Osteocyte (in vitro differentiated cells): ENCODE measurements at places on chromosomes 1 and 21. TPM values are rescaled to one million over a fixed set of nuclear protein-coding genes. Genes with fewer than 3 reads are reported as not detected.

Gene FAM72B
- total RNA-seq, result 1.7 and 2.5 TPM in 2 replicates

Gene DMBX1
- not detected in 2 replicates for total RNA-seq

Gene EVI5
- 52.6 and 59.6 TPM in 2 replicates for total RNA-seq

Gene S100A9
- total RNA-seq, result not detected in 2 replicates

Gene S100A7A
- not detected in 2 replicates for total RNA-seq

Gene NCAM2
- total RNA-seq, result 121 and 135 TPM in 2 replicates

Gene PRELP
- 0.94 and 1.0 TPM in 2 replicates for total RNA-seq

Gene GBP4
- total RNA-seq, result not detected in 2 replicates
